Cerebellar nuclear complex (tissue), 1 donor: ENCODE measurements at places on chromosomes 7 and 10.

DNA sequence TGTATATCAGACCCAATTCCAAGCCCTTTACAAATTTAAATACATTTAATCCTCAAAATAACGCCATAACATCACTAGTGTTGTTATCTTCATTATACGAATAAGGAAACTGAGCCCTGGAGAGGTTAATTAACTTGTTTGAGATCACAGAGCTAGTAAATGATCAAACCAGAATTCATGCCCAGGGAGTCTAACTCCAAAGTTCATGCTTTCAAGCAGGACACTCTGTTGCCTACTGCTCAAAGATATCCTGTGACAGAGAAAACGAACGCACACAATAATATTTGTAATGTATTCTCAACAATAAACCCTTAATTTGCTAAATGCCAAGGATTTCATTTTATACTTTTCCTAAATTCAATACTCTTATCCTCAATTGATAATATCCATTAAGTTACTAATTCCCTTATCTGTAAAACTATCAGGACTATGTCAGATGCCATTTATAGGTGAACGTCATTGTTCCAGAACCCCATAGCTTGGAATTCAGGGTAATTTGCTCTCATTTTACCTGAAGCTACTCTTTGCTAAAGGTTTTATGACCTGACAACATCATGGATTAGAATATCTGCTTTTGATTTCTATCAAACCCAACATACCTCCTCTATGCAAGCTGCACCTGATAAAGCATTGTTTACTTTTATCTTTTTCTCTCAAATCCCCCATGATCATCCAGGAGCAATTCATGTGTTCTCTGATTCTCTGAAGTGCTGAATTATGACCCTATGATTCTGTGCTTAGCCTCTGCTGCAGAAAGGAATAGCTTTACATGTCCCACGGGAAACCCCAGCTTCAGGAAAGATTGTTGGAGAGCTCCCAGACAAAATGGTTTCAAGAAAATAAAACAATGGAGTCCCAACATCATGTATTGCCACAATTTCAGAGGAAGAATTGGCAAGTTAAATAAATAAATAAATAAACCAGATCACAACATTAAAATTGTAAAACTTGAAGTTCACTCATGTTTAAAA, 150.2 kb upstream of the CDK1 start:
- no peak for DNase-seq

- no peak for DNase-seq
Observed at GRCh38 chr10:63478564-63478963, 12.8 kb upstream of the JMJD1C start.

- DNase-seq: no peak
Observed at GRCh38 chr7:37201876-37202198, 246.8 kb downstream of the ELMO1 start.

- no peak for DNase-seq
Observed at GRCh38 chr10:43257347-43258210, 9.3 kb downstream of the RASGEF1A start.

DNA sequence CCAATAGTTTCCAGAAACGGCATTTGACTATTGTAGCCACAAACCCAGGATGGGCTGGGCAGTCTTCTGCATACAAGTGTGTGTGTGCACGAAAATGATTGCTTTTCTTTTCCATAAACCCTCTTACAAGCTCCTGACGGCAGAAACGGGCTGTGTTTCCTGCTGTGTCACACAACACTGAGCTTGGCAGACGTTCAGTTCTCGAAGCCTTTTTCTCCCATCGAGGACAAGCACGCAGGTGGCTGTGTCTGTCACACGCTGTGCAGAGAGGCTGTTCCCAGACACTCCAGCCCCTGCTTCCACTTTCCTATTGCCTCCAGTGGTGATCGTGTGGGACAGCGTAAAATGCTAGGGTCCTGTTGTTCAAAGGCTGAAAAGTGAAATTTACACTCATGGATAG, 32.1 kb downstream of the RBAK start:
- no peak for DNase-seq

GRCh38 chr7:87356448-87356847, 11.0 kb downstream of the CROT start:
- no peak for DNase-seq

DNA sequence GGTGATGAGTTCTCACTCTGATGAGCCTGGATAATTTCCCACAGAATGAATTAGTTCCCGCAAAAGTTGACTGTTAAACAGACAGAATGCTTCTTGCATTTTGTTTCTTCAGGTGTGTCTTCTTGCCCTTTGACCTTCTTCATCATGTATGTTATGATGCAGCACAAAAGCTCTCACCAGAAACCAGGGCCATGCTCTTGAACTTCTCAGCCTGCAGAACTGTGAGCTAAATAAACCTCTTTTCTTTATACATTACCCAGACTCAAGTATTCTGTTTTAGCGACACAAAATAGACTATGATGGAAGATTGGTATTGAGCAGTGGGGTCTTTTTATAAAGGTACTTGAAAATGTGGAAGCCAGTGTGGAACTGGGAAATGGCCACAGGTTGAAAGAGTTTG, 95.2 kb upstream of the TNS3 start:
- no peak for DNase-seq

DNA sequence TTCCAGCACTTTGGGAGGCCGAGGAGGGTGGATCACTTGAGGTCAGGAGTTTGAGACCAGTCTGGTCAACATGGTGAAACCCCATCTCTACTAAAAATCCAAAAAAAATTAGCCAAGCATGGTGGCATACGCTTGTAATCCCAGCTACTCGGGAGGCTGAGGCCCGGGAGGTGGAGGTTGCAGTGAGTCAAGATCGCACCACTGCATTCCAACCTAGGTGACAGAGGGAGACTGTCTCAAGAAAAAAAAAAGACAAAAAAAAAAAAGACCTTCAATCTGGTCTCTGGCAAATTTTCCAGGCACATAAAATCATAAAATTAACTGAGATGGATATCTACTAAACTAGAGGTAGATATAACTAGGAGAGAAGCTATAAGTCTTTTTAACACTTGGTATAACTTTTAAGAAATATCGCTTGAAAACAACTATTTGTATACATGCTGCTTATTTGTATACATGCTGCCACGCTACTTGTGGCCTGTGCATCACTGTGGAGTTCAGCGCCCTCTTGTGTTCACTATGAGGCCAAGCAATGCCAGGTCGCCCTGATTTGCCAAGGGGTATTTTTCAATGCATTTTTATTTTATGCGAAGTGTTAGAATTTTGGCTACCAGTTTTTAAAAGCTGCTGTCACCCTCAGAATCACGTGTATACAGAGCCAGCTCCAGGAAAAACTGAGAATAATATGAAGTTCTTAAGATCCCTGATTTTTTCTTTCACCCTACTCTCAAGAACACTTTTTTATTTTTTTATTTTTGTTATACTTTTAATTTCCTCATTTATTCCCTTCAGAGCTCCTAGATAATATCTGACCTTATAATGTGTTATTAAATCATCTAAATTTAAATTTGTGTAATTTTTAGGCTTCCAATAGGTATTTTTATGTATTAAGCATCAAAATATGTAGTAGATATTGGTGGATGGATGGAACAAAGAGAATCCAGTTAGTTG, 26.7 kb downstream of the CYCS start:
- no peak for DNase-seq

GRCh38 chr7:112876877-112877276, 86.7 kb upstream of the TMEM168 start:
- DNase-seq: no peak

DNA sequence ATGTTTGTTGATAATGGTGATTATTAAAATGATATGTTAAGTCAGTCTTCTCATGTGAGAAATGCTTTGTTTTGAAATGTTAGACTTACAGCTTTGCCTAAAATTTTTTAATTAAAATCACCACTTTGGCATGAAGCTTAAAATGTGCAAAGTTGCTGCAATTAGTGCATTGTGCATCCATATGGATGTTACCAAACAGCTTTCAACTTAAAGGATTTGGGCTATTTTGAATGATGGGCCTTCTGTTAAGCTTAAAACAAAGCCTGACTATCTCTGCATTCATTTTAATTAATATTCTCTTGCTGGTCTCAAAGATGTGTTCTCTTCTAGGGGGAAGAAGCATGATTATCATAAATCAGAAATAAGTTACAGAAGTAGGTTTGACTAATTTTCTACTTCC, 64.6 kb upstream of the FZD1 start:
- no peak for DNase-seq

GRCh38 chr7:155981703-155982102, 169.4 kb upstream of the SHH start:
- DNase-seq: no peak

DNA sequence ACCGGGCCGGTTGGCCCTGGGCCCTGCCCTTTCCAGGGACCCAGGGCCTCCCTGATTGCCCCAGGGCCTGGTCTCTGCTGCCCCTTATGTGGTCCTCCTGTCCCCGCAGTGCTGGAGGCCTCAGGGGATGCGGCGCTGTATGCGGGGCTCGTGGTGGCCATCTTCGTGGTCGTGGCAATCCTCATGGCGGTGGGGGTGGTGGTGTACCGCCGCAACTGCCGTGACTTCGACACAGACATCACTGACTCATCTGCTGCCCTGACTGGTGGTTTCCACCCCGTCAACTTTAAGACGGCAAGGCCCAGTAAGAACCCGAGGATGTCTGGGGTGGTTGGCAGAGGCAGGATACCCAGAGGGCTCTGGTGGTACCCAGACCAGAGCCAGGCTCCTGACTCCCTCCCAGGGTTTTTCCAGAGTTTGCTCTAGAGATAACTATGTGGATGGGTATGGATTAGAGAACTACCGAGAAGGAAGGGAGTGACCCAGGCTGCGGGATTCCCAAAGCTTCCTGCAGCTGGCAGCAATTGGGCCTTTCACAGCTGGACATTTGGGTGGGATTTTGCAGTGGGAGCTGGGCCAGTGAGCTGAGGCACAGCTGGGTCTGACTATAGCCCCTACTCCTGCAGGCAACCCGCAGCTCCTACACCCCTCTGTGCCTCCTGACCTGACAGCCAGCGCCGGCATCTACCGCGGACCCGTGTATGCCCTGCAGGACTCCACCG, 28.1 kb upstream of the SLC29A3 start:
- no peak for DNase-seq

DNA sequence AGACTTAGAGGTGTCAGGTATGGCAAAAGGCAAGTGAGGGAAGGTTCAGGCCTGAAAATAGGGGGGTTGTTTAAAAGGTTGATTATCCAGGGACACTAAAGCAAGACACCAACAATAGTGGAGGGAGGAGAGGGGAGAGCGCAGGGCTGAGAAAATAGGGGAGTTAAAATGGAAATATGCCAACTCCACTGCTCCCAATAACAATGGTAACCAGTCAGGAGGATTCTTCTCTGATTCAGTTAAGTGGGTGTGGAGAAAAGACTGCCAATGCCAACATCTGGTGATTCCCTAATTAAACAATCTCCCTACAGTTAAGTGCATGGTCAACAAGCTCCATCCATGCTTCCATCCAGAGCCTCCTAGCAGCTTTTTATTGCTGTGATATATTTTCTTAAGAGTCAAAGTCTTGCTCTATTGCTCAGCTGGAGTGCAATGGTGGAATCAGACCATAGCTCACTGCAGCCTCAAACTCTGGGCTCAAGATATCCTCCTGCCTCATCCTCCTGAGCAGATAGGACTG, 183.3 kb downstream of the JAZF1 start:
- DNase-seq: no peak

DNA sequence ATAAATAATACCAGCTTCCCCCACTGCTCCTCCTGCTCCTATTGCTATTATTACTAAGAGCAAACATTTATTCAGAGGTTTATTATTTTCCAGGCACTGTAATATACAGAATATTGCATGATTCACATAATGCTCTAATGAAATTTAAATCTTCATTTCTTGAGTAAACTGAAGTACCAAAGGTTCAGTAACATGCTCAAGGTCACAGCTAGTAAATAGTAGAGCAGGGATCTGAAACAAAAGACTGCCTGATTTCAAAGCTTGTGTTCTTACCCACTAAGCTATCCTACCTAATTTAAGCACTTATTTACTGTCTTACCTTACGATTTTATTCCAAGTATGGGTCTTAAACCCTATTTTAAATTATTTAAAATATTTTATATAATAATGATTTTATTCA, 126.2 kb downstream of the SNX13 start:
- DNase-seq: no peak

GRCh38 chr7:39810204-39810642, 139.8 kb upstream of the CDK13 start:
- DNase-seq: no peak

DNA sequence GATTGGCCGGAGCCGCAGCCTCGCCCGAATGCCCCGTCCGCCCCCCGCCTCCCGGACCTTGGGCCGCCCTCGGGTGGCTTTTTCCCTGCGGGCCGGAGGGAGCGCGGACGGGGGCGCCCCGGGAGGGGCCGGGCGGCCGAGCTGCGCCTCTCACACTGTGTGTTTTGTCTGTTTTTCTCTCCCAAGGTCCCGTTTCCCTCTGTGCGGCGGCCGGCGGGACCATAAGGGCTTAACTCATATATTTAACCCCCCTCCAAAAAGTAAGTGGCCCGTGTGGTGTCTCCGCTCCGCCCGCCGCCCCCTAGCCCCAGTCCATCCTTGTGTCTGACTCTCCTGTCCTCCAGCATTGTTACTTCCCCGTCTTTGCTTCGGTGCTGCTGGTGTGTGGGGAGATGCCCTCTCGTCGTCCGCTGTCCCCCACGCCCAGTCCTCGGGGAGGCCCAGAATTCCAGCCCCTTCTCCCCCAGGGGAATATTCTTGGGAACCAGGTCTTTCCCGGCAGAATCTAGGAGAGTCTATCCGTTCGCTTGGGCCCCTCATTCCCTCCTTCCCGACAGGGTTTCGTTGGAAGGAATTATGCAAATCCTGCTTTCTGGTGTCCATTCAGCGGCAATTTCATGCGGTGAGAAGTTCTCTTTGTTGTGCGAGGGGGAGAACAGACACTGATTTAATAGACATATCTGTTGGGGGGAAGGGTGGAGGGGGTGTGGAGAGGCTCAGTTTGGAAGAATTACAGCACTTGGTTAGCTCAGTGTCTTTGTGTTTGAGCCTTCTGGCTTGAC, 1.3 kb downstream of the LCOR start:
- DNase-seq: no peak

DNA sequence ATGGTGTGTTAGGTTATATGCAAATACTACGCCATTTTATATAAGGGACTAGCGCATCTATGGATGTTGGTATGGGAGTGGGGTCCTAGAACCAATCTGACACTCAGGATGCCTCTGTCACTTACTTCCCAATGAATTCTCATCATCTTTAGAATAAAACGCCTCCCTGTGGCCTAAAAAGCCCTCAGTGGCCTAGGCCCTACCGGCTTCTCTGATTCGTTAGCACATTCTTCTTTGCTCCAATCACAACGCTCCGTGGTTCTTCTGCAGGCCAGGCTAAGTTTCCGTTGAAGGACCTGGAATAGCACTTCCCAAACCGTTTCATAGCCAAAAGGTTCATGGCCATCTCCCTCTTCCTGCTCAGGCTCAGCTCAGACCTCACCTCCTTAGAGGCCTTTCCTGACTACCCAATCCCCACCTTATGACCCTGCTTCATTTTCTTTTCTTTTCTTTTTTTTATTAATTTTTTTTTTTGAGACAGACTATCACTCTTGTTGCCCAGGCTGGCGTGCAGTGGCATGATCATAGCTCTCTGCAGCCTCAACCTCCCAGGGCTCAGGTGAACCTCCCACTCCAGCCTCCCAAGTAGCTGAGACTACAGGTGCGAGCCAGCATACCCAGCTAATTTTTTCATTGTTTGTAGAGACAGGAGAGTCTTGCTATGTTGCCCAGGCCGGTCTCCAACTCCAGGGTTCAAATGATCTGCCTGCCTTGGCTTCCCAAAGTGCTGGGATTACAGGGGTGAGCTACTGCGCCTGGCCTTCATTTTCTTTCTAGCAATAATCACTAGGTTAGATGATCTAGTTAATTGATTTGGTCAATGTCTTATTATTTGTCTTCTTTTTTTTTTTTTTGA, 24.5 kb upstream of the YWHAG start:
- DNase-seq: no peak

- no peak for DNase-seq
Observed at GRCh38 chr7:71783779-71784178, 628.4 kb downstream of the CALN1 start.

GRCh38 chr7:112868609-112869008, 78.4 kb upstream of the TMEM168 start:
- no peak for DNase-seq
